ENCODE measurements at places on chromosomes 6 and 20. TPM values are rescaled to one million over a fixed set of nuclear protein-coding genes. Genes with fewer than 3 reads are reported as not detected.

The MATN4 gene
- total RNA-seq, result 13.0 TPM

The POM121L2 gene
- not detected for total RNA-seq

The C6orf15 gene
- not detected for total RNA-seq

The ELOVL2 gene
- 21.5 TPM for total RNA-seq

The GTSF1L gene
- total RNA-seq, result not detected

The KCNB1 gene
- 8.0 TPM for total RNA-seq

DNA sequence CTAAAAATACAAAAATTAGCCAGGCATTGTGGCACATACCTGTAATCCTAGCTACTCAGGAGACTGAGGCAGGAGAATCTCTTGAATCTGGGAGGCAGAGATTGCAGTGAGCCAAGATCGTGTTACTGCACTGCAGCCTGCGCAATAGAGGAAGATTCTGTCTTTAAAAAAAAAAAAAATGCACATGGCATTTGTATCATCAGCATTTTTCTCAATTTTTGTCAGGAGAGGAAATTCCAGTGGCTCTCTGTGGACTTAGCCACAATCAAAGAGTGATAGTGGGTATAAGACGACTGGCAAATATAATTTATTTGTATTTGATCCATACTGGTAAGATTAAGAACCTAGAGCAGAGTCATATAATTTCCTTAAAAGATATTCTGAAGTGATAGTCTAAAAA, 28.6 kb downstream of the DEFB114 start:
- DNase-seq, result no peak

DNA sequence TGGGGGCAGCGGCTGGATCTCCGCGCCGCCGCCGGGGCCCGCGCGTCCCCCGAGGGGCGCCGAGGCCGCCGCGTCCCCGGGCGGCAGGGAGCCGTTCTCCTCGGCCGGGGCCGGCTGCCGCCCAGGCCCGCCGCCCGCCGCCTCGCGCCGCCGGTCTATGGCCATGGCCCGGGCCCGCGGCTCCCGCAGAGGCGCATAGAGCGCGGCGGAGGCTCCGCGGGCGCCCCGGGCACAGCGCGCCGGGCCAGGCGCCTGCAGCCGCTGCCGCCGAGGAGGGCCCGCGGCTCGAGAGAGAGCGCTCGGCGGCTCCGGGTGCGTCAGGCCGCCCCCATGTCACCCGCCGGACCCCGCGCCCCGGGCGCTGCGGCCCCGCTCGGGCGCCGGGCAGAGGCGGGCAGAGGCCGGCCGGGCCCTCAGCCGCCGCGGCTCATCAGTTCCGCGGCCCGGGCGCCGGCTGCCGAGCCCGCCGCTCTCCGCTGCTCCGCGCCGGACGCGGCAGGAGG, 404 bp downstream of the SLC22A23 start:
- DNase-seq, result no peak

- DNase-seq, result no peak
Measured at GRCh38 chr6:67683960-67684359, 951.1 kb upstream of the ADGRB3 start.

DNA sequence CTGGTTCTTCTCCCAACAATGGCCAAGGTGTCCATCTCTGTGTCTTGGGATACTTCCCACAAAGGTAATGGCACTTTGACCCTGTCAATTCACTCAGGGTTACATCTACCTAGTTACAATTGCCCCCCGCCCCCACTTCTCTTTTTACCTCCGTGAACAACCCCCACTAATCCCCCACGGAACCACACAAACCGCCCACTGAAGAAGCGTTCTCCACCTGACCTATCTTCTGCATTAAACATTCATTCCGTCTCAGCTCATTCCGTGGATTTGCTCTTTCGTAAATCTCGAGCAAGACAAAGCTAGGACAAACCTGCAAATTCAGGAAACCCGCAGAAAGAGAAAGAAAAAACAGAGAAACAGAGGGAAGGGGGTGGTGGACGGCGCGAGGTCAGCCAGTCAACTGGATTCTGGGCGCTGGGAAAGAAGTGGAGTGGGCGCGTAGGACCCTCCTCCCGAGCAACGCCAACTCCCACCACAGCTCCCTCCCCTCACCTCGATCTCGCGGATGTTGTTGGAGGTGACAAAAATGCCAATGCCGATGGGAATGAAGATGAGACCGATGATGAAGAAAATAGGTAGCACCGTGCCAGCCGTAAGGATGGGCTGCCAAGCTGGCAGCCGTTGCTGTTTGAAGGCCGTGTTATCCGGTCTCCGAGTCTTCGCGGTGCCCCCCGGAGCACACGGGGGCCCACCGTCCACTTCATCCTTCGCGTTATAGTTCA, 523 bp downstream of the TMEM30A start:
- DNase-seq, result peak; percentile 76

DNA sequence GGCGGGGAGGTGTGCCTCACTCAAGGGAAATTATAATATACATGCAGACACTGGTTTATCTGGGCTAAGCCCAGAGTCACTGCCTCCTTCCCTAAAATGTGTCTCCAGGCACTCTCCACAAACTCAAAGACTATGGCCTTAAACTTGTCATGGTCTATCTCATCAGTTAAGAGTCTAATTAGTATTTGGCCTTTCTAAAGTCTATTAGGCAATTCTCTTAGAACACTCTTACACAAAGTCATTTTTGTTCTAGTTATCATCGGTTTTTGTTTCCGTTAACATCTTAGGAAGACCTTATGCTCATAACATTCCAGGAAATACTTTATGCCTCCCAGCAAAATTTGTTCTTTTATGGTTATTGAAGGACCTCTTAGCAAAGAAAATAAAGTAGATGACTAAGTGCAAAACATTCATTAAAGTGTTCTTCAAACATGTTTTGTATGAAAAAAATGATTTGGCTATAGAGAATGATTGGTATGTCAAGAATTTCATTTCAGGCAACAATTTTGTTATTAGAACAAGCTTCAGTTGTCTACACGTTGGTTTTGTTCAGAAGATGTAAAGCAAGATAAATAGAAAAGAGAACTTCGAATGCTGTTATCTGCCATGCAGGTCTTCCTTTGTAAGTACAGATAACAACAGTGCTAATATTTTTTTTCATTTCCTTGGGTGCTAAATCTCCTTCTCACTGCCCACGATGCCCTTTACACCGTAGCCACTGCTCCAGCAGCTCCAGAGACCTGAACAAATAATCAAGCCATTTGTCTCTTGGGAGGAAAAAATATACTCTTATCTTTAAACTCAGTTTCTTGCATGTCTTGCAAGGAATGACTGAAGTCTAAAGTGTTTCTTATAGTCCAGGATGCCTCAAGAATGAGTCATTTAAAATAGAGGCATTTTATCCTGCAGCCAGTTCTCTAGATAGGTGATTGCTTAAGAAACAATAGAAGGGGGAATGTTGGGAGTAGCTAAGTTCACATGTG, 170.4 kb downstream of the HTR1B start:
- no peak for DNase-seq

- DNase-seq, result no peak
Measured at GRCh38 chr20:12825226-12825595, 183.6 kb upstream of the SPTLC3 start.

GRCh38 chr6:156190270-156190669, 586.9 kb upstream of the ARID1B start:
- no peak for DNase-seq

DNA sequence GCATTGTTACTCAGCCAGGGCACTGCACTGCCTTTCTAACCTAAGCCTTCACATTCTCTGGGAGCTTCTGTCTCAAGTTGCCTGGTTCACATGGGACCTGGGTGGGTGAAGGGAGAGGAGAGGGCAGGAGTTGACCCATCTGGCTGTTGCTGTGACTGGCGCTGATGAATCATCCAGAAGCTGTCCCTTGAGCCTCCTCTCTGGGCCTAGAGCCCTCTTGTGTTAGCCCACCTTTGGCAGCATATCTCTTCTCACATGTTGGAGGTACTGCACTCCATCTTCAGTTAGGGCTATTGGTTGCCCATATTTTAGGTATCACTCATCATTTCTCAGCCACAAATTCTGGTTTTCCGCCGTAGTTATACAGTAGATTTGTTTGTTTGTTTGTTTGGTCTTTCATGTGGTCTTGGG, 19.8 kb downstream of the XRN2 start:
- no peak for DNase-seq

DNA sequence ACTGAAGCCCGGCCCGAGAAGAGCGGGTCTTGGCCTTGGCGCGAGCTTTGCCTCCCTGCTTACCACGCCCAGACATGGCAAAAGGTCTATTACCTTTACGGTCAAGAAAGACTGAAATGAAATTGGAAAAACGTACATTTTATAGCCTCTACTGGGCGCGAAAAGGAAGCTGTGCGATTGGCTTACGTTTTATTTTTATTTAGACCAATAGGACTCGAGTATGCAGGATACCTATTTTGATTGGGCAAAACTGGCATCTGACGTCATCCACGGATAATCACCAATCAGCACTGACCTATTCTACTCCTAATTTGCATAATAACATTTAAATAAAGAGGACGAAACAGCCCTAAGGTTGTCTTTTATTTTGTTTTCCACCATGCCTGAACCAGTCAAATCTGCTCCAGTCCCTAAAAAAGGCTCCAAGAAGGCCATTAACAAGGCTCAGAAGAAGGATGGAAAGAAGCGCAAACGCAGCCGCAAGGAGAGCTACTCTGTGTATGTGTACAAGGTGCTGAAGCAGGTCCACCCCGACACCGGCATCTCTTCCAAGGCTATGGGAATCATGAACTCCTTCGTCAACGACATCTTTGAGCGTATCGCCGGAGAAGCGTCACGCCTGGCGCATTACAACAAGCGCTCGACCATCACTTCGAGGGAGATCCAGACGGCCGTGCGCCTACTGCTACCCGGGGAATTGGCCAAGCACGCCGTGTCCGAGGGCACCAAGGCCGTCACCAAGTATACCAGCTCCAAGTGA, 97.4 kb downstream of the OR2B2 start:
- peak; percentile 92 for DNase-seq

GRCh38 chr6:54194067-54194466, 82.8 kb downstream of the MLIP start:
- no peak for DNase-seq

- no peak for DNase-seq
Measured at GRCh38 chr20:35902545-35902941, 51.8 kb downstream of the SCAND1 start.

DNA sequence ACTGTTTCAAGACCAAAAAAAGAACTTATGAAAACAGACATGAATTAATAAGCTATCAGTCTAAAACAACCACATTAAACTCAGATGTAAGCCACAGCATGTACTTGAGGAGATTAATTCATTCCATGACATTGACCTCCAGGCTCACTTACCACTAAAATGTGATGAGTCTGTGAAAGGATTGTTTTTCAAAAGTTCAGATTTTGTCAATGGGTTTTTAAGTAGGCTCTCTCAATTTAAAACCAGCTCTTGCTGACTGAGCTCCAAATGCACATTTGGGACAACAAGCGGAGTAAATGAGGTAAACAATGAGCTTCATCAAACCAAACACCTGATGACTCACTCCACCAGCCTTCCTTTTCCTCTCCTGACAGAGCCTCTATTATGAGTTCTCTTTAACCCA, 197.0 kb downstream of the SIM1 start:
- DNase-seq, result peak; percentile 31

GRCh38 chr20:54073288-54073687, 2.9 kb upstream of the BCAS1 start:
- DNase-seq, result no peak

GRCh38 chr6:21868226-21868625, 274.7 kb downstream of the SOX4 start:
- DNase-seq, result peak; percentile 37

Data from spinal cord (tissue), 10 donors.